Spinal cord (tissue), 10 donors: ENCODE measurements at places on chromosomes 1 and 21. TPM values are rescaled to one million over a fixed set of nuclear protein-coding genes. Genes with fewer than 3 reads are reported as not detected.
A peak's percentile ranks its signal among the peaks of the same experiment; 100 is the strongest.

GRCh38 chr1:212118872-212119260 is 83.3 kb downstream of the DTL start:
- no peak for DNase-seq

DNA sequence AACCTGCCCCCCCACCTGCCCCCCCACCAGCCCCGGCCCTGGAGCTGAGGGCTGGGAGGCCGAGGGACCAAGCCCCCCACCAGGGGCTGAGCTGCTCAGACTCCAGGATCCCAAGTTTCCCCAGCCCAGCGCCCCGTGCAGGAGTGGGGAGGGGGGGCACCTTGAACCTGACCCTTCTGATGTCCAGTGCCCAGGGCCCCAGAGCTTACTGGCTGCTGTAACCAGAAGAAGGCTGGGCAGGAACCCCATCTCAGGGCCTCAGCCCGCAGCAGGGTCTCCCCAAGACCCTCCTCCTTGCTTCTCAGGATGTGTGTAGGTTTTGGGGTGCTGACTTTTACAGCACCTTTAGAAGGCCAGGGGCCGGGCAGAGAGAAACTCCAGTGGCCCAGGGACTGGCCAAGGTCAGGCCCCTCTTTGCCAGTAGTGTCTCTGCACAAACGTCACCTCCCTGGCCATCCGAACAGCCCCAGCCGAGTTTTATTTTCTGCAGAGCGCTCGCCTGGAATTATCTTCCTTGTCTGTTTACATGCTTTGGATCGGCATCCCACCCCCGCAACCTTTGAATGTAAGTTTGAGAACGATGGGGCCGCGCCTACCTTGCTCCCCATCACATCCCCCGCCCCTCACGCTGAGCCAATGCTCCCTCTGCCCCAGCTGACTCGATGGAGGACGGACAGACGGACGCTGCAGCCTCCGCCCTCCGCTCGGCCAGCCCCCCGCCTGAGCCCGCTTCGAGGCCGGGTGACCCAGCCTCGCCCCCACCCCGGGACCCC is 70.1 kb upstream of the CASZ1 start:
- peak; percentile 54 for DNase-seq

- no peak for DNase-seq
These were observed 105.1 kb upstream of the ARHGEF16 start for GRCh38 chr1:3349161-3349967.

GRCh38 chr1:3314491-3315381 is 139.7 kb upstream of the ARHGEF16 start:
- DNase-seq: peak; percentile 89

- no peak for DNase-seq
These were observed 518 bp upstream of the PLCH2 start for GRCh38 chr1:2475571-2475970.

DNA sequence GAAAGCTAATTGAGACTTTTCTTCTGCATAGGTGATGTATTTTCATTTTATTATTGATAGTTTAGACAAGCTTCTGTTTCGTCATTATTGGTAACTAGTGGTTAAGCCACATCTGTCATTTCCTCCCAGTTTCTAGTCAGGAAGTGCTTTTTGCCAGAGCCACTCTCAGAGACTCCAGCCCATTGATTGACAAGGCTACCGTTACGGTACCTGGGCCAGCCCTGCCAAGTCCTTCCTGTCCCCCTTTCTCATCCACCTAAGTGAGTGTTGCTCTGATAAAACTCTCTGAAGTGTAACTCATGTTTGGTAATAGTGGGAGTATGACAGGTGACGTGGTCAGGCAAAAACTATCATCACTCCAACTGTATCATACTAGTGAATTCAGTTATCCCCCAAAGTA is 29.6 kb upstream of the AGL start:
- no peak for DNase-seq

CCDC27 gene
- not detected for total RNA-seq

- no peak for DNase-seq
These were observed 35.3 kb downstream of the VN1R5 start for GRCh38 chr1:247291161-247291560.

PTCH2 gene
- 1.5 TPM for total RNA-seq
